Left forelimb (tissue), 1 donor: ENCODE measurements at places on chromosomes 5 and 9.

DNA sequence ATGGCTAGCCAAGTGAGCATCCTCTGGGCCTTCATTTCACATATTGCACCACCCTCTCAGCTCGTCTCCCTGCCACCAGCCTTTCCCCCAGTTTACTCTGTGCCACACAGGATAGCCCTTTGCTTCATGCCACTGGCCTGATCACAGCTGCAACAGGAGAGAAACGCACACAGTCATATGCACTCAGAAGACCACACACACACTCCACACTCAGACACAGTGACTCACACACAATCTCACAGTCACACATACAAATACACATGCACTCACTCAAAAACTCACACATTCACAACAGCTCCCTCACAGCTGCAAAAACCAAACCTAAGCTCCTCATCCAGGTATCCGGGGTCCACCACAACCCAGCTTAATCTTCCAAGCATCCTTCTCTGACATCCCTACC lies 38.7 kb downstream of the TTC39B start:
- no peak for DNase-seq

DNA sequence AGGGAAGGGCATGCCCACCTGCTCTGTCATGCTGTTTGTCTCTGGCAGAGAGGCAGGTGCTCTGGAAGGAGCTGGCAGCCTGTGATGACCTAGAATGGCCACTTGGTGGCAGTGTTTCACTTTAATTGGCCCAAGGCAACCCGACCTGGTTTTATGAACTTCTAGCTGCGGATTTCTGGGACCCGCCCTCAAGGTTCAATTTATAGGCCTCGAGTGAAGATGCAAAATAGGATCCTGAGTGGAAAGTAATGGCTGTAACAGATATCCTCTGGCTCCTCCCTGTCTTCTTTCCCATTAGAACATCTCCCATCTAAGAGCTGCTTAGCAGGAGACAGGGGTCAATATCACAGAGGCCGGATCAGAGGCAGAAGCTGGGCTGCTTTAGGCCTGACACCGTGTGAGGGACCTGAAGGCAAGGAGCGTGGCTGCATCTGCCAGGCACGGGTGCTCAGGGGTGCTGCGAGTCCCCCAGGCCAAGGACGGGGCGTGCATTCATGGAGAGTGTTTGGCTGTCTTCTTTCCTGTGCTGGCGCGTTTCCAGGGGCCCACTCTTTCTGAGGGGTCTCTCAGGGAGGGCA lies 56.7 kb upstream of the SLC28A3 start:
- peak; percentile 78 for DNase-seq

DNA sequence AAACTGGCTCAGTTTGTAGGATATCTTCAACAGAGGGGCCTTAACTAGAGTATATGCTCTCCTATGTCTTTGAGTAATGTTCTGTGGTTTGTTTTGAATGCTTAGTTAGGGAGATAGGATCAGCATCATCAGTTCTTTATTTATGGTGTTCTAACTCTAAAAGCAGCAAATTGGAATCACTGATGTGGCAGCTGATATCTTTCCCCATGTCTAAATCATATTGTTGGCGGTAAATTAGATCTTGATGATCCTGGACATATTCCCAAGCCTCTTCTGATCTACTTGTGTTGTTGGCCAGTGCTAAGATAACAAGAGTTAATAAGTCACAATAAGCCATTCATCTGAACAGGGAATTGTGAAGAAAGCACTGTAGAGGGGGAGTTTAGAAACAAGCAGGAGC lies 332.4 kb upstream of the DAB2 start:
- no peak for DNase-seq

DNA sequence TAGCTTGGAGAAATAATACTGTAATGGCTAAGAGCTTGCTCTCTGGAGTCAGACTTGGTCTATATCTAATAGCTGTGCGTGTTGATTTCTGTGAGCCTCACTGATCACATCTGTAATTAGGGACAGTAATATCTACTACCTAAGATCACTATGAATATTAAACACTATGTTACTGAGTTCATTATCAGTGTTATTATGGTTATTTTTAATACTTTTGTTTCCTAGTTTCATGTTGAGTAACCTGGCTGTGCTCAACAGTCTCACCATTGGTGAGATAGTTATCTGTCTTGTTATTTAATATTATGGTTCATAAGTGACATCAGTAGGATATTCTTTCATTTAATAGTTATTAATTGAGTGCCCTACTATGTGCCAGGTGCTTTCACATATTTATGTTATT lies 22.4 kb upstream of the CAVIN4 start:
- no peak for DNase-seq

GRCh38 chr9:76114144-76114543 lies 223.7 kb downstream of the PCSK5 start:
- DNase-seq: no peak

GRCh38 chr9:97507428-97507984 lies 6.0 kb downstream of the TMOD1 start:
- peak; percentile 20 for DNase-seq

- DNase-seq: no peak
Measured at GRCh38 chr9:109903515-109904138, 123.6 kb downstream of the PALM2AKAP2 start.

DNA sequence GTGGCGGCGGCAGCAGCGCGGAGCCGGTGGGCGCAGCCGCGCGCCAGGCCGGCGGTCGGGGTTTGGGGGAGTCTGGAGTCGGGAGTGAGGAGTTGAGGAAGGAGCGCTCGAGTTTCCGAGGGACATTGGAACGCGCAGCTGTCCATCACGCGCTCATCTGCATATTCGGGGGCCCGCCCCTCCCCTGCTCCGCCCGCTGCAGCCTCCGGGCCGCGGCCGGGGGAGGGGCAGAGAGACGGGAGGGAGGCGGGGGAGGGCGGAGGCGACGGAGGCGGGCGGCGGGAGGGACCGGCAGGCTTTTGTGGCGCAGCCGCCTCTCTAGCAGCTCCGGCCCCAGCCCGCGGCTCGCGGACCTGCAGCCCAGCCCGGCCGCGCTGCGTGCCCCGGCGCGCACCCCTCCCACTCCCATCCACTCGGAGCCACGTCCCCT lies at the start of gene IRX2:
IRX2 (minus strand) TSS at position 86 of the 430 bp plus-strand sequence. CDS start 264 bp downstream, outside the sequence.
- peak; percentile 86 for DNase-seq

DNA sequence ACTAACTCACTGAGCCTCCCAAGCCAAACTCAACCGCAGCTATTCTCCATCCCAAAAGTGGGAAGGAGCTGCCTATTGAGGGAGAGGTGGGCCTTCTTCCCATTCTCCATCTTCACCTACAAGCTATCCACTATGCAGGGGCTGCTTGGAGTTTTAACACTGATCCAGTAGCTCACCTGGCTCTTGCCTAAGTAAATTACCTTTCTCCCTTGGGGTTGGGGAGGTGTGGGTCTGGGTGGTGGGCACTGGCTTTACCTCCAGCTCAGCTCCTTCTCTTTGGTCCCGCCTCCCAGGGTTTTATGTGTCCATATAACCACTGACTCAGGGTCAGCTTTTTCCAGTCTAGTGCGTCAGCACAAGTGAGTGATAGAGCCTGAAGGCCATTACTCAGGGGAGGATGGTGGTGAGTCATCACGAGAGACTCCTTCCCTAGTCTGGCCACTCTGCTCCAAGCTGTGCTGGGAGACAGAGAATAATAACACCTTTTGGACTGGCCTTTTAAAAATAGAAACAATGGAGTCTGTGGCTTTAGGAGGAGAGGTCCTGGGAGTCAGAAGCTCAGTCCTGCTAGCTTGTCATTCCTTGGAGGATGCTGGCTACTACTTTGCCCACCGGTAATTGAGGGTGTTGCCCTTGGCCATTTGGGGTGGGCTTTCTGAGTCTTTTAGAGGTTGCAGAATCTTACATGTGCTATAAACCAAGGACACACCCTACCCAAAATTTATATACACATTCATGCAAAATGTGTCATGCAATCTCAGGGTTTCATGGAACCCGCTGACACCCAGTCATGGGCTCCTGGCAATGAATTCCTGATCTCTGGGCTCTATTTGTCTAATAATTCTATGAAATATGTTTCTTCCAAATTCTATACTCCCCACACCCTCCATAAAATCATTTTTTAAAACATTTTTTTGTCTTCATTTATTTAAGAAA lies 35.6 kb upstream of the ATP6V1G1 start:
- DNase-seq: no peak

GRCh38 chr5:40260361-40260760 lies 419.4 kb upstream of the PTGER4 start:
- DNase-seq: no peak

GRCh38 chr5:137275083-137275482 lies 224.0 kb downstream of the SPOCK1 start:
- DNase-seq: no peak

GRCh38 chr9:20693068-20693467 lies 9.0 kb downstream of the FOCAD start:
- DNase-seq: no peak

DNA sequence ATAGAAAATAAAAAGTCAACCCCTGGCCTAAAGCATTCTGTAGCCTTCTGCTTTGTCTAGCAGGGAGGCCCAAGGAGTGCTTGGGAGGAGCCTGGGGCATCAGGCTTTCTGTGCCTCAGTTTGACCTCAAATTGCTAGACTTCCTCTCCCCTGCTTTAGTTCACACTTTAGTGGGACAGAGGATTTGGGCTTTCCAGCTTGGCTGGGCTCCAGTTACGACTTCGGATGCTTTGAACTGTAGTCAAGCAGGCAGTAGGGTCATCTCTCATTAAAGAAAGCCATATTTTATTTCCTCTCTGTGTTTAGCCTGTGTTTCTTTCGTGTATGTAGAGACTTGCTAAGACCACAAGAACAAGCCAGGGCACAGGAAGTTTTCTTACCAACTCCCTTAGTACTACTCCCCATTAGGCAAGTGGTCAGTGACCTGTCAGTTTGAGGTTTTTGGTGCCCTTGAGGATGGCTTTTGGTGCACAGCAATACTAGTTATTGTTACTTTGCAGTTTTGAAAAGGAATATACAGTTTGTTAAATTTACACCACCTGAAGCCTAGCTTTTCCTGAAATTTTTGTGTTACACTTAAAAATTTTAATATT lies 334.7 kb downstream of the NDUFS4 start:
- no peak for DNase-seq

- DNase-seq: no peak
Measured at GRCh38 chr5:171845857-171846256, 60.2 kb downstream of the SMIM23 start.

GRCh38 chr9:124852121-124852828 lies 985 bp upstream of the WDR38 start:
- no peak for DNase-seq
